ENCODE measurements at places on chromosomes 16 and 17.

- no peaks in the 10 kb centered on the region for H3K27me3 ChIP-seq
- H3K36me3 ChIP-seq: peaks cover 12% of the 10 kb centered on the region
- H3K4me3 ChIP-seq: no peak overlapping the region
- DNase-seq: peak; percentile 5
These were observed 19.0 kb downstream of the MAP2K3 start for GRCh38 chr17:21303441-21304065.

- no peak for DNase-seq
- H3K27me3 ChIP-seq: no peaks in the 10 kb centered on the region
- H3K4me1 ChIP-seq: no peaks in the 10 kb centered on the region
These were observed 151.3 kb downstream of the ZFHX3 start for GRCh38 chr16:72896485-72897118.

GRCh38 chr17:1800240-1800639, 29.5 kb downstream of the SMYD4 start:
- H3K4me1 ChIP-seq: peaks cover 19% of the 10 kb centered on the region
- H3K36me3 ChIP-seq: no peaks in the 10 kb centered on the region
- no peaks in the 10 kb centered on the region for H3K27me3 ChIP-seq
- H3K27ac ChIP-seq: no peak overlapping the region
- H3K4me3 ChIP-seq: no peak overlapping the region

DNA sequence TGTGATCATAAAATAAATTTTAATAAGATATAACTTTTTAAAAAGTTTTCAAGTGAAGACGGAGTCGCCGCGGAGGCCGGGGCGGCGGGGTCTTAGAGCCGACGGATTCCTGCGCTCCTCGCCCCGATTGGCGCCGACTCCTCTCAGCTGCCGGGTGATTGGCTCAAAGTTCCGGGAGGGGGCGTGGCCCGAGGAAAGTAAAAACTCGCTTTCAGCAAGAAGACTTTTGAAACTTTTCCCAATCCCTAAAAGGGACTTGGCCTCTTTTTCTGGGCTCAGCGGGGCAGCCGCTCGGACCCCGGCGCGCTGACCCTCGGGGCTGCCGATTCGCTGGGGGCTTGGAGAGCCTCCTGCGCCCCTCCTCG, at the start of gene FOXC2:
FOXC2 (plus strand) TSS at position 229 of the 365 bp plus-strand sequence. CDS start 507 bp downstream, outside the sequence.
- H3K4me3 ChIP-seq: peak within 1 kb of the TSS; percentile 41
- no peaks in the 10 kb centered on the region for H3K36me3 ChIP-seq
- H3K27ac ChIP-seq: peak within 1 kb of the TSS; percentile 25
- DNase-seq: peak; percentile 54
- no peaks in the 10 kb centered on the region for H3K4me1 ChIP-seq

GRCh38 chr17:81239714-81240555, 817 bp downstream of the NDUFAF8 start:
- H3K36me3 ChIP-seq: no peaks in the 10 kb centered on the region
- H3K27me3 ChIP-seq: no peaks in the 10 kb centered on the region
- H3K4me3 ChIP-seq: peak overlapping the region; percentile 99
- H3K4me1 ChIP-seq: peaks cover 30% of the 10 kb centered on the region
- DNase-seq: no peak
